NCI-H2029 treated with DMSO at 0.1 percent for 48 hours (cell line): ENCODE measurements at places on chromosomes 4 and X.

DNA sequence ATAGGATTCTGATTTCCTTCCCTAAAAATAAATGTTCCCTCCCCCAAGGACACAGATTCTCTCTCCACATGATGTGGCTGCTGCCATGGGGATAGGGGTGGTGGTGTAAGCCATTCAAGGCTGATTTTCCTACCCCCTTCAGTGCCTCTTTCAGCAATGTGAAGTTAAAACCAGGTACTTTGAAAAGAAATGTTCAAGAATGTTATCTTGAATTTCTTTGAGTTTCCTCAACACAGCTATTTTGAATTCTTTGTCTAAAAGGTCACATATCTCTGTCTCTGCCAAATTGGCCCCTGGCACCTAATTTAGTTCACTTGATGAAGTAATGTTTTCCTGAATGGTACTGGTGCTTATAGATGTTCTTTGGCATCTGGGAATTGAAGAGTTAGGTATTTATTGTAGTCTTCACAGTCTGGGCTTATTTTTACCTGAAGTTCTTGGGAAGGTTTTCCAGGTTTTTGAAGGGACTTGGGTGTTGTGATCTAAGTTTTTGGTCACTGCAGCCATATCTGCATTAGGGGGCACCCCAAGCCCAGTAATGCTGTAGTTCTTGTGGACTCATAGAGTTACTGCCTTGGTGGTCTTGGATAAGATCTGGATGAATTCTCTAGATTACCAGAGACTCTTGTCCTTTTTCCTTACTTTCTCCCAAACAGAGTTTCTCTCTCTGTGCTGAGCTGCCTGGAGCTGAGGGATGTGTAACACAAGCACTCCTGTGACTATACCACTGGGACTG, 7.6 kb upstream of the DIPK2B start:
- DNase-seq, result no peak

DNA sequence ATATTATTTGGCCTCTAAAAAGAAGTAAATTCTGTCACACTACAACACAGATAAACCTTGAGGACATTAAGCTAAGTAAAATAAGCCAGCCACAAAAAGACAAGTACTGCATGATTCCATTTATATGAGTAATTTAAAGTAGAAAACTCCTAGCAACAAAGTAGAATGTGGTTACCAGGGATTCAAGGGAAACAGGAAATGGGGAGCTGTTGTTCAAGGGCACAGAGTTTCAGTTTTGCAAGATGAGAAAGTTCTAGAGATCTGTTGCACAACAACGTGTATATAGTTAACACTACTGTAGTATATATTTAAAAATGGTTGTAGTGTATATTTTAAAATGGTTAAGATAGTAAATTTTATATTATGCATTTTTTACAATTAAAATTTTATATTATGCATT, 25.4 kb downstream of the SEC31A start:
- no peak for DNase-seq

DNA sequence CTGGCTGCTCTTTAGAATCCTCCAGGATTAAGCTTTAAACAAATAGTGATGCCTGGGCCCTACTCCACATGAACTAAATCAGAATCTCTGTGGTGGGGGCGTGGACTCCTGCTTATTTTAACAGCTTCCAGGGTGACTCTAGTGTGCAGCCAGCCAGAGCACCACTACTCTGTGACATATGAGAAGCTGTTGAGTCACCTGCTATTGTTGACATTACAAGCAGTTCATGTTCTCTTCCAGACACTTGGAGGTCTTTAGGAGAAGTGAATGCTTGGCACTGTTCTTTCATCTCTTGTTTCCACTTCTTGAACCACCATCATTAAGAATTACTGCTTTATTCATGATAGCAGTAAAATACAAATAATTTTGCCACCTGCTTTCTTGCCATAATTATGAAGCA, 426 bp upstream of the C4orf51 start:
- DNase-seq, result peak; percentile 82

DNA sequence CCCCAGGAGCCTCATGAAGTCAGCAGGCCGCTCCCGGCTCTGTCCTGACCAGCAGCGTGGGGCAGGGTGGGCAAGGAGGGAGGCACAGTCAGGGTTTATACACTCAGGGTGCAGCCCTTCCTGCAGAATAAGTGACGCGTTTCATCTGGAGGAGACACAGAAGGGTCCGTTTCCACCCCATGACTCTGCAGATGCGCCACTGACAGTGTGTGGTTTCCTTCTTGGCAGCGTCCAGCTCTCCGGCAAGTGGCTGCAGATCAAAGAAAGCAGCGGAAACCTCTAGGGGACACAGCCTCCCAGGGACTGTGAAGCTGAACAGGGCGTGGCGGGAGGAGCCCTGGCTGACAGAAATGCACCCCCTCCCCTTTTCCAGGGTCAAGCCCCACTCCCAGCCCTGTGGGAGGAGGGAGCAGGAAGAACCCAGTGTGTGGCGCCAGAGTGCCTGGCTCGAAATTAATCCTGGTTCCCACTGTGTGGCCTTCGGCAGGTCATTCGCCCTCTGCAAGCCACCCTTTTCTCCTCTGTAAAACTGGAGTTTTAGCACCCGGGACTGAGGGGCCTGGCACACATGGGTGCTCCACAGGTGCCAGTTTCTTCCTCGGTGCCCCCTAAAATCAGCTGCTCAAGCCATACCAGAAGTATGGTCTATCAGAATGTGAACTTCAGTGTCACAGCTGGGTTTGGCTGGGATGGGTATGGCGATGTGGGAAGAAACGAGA, 17.3 kb upstream of the TBC1D14 start:
- no peak for DNase-seq

DNA sequence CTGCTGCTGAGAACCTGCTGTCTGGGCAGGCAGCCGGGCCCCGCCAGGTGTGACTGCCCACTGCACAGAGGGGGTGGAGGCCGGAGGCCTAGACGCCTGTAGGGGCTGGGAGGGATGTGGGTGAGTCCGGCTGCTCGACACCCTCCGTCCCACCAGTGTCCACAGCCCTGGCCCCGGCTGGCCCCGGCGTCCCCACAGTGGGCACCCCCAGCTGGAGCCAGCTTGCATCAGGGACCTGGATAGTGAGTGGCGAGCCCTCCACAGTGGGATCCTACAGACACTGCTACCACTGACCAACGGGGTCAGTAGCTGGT, 34.7 kb upstream of the SPON2 start:
- DNase-seq, result no peak

GRCh38 chr4:67723949-67724348, 23.0 kb upstream of the UBA6 start:
- DNase-seq, result no peak

DNA sequence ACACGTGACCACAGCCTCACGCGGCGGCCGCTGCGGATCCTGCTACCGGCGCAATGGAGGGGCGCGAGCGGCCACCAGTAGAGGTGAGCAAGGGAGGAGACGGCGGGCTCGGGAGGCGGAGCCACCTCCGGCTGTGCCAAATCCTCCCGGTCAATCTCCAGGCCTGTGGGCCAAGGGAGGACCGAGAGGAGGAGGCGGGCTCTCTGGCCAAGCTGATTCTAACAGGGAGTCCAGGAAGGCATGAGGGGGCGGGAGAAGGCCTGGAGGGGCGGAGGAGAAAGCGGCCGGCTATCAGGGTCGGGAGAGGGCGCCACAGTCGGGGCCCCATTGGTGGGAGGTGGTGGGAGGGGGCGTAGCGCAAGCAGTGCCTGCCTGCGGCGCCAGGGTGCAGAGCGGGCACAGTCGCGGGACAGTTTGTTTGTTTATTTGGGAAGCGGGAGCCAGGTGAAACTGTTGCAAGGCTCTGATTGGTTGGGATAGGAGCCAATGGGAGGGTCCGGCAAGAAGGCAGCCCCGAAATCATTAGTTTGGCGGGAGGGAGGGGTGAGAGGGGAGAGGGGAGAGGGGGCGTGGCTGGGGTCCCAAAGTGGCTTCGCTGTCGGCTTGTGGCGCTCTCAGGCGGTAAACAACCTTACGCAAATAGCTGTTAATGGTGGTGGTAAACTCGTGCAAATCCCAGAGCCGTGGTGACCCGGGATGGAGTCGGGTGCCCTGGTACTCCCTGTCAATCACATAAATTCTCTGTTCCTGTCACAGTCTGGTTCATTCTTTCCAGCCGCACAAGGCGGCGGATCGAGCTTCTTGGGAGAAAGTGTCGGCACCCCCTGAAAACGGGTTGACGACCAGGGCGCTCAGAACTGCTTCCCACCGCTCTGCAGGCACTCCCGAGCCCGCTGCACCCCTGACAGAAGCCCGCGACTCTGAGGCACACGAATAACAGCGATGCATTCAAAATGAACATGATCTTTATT, at the start of gene IRS4:
Gene IRS4 (minus strand): TSS at position 55 of the 971 bp plus-strand sequence.
- no peak for DNase-seq

GRCh38 chr4:169160825-169161224, 109.9 kb downstream of the SH3RF1 start:
- no peak for DNase-seq

DNA sequence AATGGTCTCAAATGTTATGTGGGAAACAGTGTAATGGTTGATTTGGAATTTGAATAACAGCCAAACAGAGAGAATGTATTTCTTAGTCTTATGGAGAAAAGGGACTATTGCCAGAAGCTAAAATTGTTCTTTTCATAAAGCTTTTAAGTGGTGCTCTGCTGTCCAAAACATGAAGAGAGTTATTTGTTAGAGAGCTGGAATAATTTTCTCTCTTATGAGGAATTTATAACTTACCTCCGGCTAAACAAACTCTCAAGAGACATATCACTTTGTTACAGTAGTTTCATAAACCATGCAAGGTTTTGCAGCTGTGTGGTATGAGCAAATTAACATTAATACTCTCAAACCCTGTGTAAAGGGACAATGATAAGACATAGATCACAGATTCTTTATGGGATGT, 28.6 kb downstream of the SULT1B1 start:
- DNase-seq, result no peak

DNA sequence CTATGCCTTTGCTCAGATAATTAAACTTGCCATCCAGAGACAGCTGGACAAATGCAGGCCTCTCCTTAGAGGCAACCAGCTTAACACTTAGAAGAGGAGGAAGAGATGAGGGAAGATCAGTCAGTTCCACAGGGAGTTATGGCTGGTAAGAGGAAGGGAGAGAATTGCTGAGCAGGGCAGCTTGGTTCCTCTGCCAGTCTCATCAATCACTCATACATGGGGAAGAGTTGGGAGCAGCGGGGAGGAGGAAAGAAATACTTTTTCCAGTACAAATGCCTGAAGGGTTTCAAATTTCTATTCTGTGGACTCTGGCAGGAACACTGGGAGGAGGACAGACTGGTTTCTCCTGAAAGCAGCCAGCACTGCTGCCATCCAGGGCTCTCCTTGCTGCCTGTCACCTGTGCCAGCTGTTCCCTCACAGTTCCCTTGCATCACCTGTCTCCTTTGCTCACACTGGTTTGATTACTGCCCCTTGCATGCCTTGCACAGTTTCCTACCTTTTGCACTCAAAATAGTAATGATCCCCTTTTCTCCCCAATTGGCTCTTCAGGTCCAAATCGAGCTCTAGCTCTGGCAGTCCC, 59.5 kb downstream of the PGRMC2 start:
- peak; percentile 30 for DNase-seq
